ENCODE measurements at places on chromosomes 2 and 18. TPM values are rescaled to one million over a fixed set of nuclear protein-coding genes. Genes with fewer than 3 reads are reported as not detected.

STK16 gene
- 40.3 TPM for polyA plus RNA-seq

CEBPZOS gene
- 26.3 TPM for polyA plus RNA-seq

CHCHD5 gene
- 46.2 TPM for polyA plus RNA-seq

AP1S3 gene
- 3.1 TPM for polyA plus RNA-seq

SCN2A gene
- polyA plus RNA-seq, result 0.17 TPM

SPC25 gene
- 7.1 TPM for polyA plus RNA-seq

DNAJC27 gene
- 1.3 TPM for polyA plus RNA-seq

CD207 gene
- polyA plus RNA-seq, result not detected

FSIP2 gene
- polyA plus RNA-seq, result 0.02 TPM

NT5DC4 gene
- polyA plus RNA-seq, result not detected

ACVR1C gene
- 0.01 TPM for polyA plus RNA-seq
